ENCODE measurements at places on chromosomes 1 and 21.

DNA sequence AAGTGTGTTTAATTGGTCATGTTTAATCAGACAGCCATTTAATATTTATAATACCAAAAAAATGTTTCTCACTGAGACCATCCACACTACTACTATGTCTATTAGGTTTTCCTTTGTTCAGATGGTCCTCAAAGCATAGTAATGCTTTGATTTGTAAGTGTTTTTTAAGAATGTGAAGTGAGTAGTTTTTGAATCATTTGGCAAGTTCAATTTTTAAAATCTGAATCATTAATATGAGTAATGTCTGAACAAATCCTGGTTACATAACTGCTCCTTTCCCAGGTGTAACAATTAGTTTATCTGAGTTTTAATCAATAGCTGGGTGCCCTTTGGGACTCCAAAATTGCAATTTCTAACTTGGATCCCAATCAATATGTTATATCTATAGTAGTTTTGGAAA is 23.5 kb upstream of the RPL5 start:
- no peak for DNase-seq

DNA sequence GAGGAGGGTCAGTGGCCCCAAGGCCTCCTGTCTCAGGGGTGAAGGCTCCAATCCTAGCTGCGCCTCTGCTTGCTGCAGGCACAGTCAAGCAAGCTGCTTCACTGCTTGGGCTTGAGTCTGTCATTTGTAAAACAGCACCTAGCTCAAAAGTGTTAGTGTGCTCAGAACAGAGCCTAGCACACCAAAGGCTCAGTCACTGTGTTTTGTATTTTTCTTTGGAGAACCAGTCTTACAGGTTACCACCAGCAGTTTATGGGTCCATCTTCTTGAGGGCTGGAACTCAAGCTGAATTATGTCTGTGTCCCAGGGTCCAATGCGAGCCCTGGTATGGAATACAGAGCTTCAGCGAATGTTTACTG is 113.6 kb downstream of the DMRTB1 start:
- DNase-seq = no peak

DNA sequence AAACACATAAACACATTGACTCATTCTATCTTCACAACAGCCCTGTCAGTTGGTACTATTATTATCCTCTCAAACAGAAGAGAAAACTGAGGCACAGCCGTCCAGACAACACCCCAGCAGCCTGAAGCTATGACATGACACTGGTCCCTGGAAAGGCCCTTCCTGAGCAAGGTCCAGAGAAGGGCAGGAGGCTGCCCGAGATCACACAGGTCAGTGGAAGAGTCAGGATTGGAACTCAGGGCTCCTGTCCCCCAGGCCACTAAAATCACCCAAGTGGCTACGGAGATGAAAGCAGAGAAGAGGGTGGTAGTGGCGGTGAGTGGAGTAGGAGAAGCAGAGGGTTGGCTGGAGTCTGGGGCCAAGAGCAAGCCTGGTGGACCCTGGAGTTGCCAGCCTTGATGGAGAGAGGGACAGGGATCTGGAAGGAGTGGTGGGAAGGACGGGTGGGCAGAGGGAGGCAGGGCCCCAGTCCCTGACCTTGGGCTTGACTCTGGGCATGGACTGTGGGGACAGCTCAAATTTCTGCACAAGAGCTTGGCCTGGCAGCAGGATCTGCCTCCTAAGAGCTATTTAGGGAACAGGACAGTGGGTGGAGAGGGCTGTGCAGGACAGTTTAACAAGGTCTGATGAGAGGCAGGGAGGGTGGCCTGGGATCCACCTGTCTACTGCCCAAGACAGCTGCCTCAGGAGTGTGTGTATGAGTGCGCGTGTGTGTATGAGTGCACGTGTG is 15.8 kb downstream of the MYOM3 start:
- no peak for DNase-seq

DNA sequence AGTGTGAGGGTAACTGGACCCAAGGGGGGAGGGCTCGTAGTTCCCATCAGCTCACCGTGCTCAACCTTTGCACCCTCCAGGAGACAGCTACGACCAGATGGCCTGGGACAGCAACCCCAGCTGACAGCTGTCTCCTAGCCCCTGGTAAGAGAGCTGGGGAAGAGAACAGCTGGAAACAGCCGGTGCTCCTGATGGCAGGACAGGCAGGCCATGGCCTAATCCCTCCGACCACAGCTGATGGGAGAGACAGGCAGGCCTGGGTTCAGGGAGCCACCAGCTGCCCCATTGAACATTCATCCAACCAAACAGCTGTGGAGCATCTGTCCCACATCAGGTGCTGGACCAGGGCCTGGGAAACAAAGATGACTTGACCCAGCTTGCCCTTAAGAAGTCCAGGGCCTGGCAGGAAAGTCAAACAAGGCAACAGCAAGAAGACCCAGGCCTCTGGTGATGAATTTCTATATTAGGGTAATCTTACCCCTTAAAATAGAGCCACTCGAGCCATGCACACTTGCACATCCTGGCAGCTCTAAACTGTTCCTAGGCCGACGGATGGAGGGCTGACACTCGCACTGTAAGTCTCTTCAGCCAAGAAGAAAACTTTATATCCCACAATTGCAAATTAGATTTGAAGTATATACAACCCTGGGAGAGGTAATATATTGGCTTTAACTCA is 12.2 kb downstream of the OLFML2B start:
- DNase-seq = no peak

DNA sequence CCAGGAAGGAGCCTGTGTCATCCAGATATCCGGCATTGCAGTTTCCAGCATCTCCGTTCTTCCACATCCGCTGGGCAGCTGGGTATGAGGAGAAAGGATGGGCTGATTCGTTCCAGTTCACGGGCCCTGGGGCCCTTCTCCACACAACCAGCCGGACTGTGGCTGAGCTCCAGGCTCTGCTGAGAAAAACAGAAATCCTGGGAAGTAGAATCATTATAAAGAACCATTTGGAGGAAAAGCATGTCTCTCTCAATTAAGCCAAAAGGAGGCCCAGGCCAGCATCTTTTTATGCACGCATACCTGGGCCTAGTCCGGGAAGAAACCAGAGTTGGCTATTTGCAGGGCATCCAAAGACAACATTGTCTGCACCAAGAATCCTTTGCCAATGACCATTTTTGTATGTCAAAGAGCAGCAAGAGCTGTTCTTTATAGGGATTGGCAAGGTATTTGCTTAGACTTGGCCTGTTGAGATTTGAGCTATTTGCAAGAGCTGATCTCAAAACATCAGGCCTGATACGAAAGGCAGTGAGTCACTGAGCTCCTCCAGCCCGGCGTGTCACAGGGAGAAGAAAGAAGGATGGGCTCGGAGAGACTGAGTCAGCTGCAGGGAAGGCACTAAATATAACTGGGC is 84.9 kb upstream of the ARHGEF16 start:
- no peak for DNase-seq

DNA sequence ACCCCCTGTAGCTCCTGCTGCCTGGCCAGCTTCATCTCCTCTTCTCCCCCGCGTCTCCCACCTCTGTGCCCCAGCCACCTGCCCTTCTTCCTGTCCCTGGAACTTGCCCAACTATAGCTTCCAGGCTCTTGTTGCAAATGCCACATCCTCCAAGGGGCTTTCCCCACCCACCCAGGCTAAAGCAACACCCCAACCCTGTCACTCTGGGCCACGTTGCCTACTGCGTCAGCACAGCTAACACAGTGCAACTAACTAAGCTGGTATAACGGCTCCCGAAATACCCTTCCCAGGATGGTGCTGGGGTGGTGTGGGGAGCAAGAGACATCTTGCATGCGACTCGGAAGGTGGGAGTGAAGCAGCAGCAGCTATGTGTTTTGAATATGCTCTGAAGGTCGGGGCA is 19.7 kb downstream of the CAMK2N1 start:
- DNase-seq = no peak

- DNase-seq = no peak
Observed at GRCh38 chr1:8691662-8692061, 125.8 kb downstream of the RERE start.

DNA sequence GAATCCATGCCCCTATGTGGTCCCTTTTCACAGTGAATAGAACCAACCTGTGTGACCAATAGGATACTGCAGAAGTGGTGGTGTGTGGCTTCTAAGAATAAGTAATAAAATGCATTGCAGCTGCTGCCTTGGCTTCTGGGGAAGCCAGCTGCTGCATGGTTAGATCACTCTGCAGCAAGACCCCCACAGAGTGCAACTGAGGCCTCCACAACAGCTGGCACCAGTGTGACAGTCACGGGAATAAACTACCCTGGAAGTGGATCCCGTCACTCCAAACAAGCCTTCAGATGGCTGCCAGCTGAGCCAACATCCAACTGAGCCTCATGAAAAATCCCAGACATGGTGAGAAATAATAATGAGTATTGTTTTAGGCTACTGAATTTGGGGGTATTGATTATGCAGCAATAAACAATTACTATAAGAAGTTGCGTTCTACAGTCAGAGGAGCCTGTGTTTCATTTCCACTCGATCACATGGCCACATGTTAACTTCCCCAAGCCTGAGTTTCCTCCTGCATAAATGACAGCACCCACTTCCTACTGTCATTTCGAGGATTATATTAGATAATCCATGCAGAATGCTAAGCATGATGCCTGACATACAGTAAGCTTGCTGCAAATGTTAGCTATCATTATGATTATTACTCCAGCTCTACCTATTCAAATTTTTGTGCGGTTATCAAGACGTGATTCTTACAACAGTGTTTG is 20.8 kb upstream of the COG2 start:
- DNase-seq = no peak

DNA sequence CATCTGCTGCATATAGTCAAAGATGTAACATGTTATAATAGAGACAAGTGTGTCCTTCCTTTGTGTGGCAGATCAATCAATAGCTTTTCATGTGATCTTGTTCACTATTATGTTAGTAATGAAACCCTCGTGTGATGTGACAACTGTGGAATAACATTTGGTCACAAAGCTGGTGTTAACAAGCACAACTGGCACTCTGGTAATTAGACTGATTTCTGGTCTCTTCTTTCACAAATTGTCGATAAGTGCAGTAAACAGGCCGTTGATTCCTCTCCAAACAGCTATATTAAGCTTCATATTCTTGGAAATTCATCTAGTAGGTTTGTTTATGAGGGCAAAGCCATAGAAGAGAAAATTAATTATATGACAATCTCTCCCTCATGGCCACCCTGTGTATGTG is 616.7 kb upstream of the PTBP2 start:
- no peak for DNase-seq

- no peak for DNase-seq
Observed at GRCh38 chr1:112702067-112702395, 4.9 kb downstream of the RHOC start.

DNA sequence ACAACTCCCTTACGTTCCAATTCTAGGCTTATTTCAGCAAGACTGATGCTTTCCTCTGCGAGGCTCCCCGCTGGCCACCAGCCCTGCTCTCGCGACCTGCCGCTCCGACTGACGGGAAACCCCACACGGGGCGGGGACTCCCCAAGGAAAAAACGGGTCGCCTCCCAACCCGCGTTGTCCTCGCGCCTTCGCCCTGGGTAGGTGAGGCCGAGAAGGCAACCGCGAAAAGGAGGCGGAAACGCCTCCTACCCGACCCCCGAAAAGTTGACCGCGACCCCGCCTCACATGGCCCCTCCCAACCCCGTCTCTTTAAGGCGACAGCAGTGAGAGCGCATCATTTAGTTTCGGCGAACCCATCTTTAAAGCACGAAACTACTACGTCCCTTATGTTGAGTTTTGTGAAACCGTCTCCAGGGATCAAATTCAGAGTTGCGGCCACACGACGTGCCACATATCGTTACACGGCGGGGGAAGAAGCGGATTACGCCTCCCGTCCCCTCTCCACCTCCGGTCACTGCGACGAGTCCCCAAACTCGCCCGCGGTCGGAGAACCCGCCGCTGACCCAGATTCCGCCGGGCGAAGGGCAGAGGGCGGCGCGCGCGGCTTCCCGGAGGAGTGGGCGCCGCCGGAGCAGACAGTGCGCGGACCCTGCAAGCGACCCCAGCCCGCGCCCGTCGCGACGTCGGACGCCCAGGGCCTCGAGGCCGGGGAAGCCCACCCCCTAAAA is 1.2 kb downstream of the ANP32E start:
- DNase-seq = peak; percentile 91

DNA sequence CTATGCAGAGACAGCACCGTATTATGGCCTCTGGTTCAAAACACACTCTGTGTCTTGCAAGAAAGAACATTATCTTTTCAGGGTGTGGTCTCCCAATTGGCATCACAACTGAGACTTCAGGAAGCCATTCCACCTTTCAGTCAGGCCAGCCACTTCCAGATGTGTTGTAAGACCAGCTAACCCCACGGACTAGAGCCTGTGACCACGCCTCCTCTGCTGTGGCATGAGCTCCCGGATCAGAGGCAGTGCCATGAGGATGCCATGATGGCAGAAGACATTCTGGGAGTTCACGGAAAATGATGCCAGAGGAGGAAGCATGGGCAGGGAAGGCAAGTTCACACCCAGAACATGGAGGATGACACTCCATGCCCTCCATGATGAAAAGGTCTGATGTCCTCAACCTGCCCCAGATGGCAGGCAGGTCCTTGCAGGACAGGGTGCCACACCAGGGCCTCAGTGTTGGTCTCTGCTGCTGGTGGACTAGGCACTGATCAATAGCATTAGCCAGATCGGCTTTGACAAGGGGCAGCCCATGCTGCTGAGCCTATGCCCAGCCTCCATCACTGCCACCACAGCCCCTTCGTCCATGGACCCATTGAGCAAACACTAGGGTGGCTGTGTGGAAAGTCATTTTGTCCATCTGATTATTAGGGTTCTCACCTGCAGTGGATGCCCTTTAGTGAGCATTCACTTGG is 341.6 kb downstream of the MATN1 start:
- no peak for DNase-seq

- no peak for DNase-seq
Observed at GRCh38 chr1:186420923-186421322, 40.0 kb downstream of the PDC start.

DNA sequence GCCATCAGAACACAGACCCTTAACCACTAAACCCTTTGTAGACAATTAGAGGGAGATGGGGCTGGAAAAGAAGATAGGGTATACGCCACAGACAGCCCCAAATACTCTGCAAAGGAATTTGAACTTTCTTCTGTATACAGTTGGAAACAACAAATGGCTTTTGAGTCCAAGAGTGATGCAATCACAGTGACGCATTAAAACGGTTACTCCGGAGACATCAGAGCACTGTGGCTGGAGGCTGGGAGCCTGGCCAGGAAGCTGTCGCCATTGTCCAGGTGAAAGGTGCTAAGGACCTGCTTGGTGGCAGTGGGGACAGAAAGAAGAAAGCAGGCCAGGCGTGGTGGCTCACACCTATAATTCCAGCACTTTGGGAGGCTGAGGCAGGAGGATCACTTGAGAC is 4.2 kb downstream of the FLAD1 start:
- DNase-seq = no peak

- no peak for DNase-seq
Observed at GRCh38 chr1:165858364-165858823, 31.0 kb downstream of the UCK2 start.

DNA sequence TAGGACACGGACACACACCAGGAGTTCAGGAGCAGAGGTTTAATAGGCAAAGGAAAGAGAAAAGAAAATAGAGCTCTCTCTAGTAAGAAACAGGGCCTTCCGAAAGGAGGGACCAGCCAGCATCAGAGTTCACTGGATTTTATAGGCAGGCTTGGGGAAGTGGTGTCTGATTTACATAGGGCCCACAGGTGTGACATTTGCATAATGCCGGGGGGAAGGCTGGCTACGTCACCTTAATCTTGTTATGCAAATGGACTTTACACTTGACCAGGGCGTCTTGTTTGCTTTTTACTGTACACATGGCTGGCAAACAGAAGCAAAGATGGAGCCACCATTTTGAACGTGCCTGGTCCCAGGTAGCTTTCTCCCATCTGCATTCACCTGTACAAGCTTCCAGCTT is at the start of gene OR14A16:
Gene OR14A16, minus strand, starts transcription at position 97 of the 400 bp plus-strand sequence. CDS start 8,390 bp downstream, outside the sequence.
- no peak for DNase-seq
